AG04450 (cell line): ENCODE measurements at places on chromosomes 7 and 10.
A peak's percentile ranks its signal among the peaks of the same experiment; 100 is the strongest.

GRCh38 chr10:3757638-3758490 lies 27.1 kb downstream of the KLF6 start:
- DNase-seq, result no peak

GRCh38 chr7:35983626-35984025 lies 169.4 kb upstream of the EEPD1 start:
- DNase-seq, result no peak

- DNase-seq, result no peak
Measured at GRCh38 chr7:74606101-74606908, 51.2 kb upstream of the GTF2I start.

DNA sequence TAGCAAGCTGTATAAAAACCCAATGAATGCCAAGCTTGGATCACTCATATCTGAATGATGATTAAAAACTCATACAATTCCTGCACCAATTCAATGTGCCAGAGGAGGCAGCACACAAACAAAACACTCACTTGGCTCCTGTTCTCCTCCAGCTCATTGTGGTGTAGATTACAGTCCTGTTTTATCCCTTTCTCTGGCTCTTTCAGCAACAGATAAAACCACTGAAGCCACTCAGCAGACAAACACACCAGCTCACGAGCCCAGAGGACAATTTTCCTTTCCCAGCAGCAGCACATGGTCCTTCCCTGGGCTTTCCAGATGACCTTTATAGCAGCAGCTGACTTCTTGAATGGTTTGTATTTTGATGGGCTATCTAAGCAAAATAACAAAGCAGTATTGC lies 107.3 kb upstream of the STARD3NL start:
- no peak for DNase-seq

DNA sequence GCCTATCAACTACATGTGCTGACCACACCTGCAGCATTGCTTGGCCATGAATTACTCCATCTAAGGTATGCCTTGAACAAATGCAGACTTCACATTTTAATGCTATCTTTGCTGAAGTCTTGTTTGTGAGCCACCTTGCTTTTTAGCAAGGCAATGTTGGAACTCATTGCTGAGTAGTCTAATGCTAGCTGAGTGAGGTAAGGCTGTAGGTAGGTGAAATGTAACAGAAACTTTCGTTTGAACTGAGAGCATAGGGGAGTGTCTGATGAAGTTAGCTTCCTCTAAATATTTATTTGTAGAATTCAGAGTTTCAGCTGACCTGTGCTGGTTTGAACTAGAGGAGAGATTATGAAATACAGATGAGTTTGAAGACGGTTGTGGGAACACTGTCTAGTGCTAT lies 238.5 kb downstream of the SEMA3A start:
- no peak for DNase-seq

DNA sequence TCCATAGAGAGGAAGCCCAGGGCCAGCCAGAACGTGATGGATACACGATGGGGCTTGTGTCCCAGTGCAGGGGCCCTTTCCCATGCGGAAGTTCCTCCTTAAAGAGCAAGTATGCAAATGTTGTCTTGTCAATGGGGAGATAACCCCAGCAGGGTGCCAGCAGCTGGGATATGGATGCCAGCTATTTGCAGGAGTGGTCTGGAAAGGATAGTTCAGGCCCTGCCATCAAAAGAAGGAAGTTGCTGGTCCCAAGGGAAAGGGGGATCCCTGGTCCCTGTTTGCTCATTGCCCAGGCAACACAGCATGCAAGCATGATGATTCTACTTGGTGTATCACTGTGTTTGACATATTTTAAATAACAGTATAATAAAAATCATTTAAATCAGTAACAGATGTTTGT lies 73.1 kb upstream of the HECW1 start:
- no peak for DNase-seq

DNA sequence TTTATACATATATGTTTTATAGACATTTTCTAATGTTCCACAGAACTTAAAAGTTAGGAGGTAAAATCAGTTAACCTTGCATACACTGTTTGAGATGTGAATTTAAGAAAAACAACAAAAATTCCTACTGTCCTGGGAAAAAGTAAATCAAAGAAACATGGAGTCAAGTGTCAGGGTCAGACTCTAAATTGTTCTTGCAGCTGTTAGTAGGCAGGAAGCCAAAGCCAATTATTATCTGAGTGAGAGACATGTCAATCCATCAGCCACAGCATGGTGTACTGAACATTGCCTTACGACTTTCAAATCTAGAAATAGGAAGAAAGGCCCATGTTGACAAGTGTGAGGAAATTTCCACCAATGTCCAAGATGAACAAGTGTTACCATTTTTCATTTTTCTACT lies 461.2 kb upstream of the MBL2 start:
- DNase-seq, result no peak

DNA sequence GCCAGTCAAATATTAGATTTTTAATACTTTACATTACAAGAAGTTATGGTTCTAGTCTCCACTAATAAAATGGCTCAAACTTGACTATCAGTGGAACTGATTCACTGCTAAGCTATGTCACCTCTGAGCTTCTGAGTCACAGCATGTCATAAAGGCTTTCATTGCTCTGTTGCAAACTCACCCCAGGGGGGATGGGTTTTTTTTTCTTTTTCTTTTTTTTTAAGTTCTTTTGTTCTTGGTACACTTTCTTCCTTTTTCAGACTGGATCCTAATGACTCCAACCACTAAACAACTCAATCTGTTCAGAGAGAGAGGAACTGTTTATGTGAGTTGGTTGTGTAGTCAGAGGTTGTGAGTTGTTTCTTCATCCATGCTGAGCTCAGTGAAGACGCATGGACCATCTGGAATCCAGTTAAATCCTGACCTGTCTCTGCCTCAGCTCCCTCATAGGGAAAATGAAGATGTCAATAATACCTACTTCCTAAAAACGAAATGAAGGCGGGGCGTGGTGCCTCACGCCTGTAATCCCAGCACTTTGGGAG lies 11.0 kb downstream of the MYOF start:
- peak; percentile 88 for DNase-seq

GRCh38 chr10:99329554-99330346 lies 594 bp downstream of the CNNM1 start:
- no peak for DNase-seq

- no peak for DNase-seq
Measured at GRCh38 chr7:47521011-47521795, 60.7 kb downstream of the TNS3 start.

DNA sequence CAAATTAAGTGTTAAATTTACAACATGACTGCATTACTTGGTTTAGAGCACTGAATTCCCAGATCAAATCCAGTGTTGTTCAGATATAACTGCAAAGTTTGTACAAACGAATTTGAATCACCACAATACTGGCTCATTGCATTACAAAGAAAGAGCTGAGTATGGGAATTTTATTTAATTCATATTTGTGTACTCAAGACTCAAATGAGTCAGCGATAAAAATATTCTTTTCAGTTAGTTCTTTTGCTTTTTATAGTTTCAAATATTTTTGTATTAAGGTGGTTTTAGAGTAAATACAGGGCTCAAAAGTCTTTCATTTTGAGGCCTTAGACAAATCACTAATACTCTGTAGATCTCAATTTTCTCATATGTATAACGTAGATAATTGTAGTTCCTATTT lies 68.6 kb upstream of the LRGUK start:
- DNase-seq, result no peak

DNA sequence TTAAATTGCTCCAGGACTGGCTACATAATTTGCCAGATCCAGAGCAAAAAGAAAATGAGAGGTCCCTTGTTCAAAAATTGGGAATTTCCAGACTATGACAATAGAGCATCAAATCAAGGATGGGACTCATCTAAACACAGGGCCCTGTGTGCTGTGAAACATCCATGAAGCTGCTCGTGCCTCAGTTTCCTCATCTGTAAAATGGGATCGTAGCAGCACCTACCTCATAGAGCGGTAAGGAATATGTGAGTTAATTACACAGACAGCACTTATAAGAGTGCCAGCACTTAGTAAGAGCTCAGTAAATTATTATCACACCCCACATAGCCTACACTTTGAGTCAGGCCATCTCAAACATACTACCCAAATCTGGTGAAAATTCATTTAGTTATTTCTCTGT lies 135.9 kb upstream of the RHEB start:
- DNase-seq, result no peak

- DNase-seq, result no peak
Measured at GRCh38 chr10:16585103-16585502, 63.4 kb upstream of the C1QL3 start.

GRCh38 chr10:119933179-119933578 lies 40.6 kb downstream of the SEC23IP start:
- no peak for DNase-seq

DNA sequence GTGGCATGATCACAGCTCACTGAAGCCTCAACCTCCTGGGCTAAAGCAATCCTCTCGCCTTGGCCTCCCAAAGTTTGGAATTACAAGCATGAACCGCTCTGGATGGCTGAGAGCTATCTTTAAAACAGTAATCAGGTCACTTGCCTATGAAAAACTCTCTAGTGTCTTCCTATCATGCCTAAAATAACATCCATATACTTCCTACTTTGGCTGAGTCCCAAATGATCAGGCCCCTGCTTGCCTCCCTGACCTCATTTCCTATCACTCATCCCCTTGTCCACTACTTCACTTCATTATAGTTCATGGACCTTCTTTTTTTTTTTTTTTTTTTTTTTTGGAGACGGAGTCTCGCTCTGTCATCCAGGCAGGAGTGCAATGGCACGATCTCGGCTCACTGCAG lies 28.0 kb downstream of the SEPTIN7 start:
- no peak for DNase-seq

DNA sequence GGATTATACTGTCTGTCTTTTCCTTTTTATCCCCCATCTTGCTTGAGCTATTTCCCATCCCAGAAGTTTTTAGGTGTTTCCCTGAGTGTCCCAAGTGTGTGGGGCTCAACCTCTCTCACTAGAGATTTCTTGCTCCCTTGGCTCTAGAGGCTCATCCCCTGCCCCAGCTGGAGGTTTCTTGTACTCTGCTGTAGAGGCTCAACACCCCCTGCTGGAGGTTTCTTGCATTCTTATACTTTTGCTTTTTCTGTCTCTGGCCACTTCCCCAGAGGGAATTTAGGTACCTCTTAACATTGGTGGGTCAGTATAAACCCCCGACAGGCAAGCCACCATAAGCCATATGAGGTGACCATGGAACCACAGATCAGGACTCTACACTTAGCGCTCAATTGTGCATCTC lies 114.2 kb upstream of the FAM3C start:
- no peak for DNase-seq

DNA sequence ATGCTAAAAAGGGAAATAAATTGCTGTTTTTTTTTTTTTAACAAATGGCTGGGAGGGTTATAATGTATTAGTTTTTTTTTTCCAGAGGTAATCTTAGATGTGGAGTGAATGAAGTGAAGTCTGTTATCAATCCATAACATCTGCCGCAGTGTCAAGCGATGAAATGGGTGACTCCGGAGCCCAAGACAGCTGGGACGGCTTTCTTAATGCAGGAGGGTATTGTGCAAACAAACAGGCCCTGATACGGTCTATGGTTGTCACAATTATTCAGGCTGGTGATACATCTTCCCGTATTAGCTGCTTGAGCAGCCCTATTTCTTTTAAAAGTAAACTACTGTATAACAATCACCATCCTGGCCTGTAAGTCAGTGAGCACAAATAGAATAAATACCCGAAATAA lies 1231.2 kb downstream of the GATA3 start:
- DNase-seq, result no peak

DNA sequence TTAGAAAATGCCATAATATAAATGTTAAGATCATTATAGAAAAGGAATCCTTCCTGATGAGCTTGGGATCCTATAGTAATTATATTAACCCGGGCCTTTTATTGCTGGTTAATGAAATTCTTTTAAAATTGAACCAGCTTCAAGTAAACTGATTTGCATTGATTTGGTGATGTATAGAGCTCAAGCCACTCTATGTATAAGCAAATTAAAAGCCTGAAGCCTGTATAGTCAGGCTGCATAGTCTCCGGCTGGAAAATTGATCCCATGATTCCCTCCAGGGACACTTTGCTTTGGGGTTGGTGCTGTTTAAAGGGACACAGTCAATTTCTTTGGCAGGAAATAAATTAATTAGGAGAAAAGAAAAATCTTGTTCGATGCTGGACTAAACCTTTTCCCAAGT lies 199.1 kb downstream of the HERPUD2 start:
- no peak for DNase-seq

- no peak for DNase-seq
Measured at GRCh38 chr7:140923358-140924006, 1.2 kb downstream of the BRAF start.

- no peak for DNase-seq
Measured at GRCh38 chr10:122388287-122388997, 13.9 kb downstream of the PLEKHA1 start.

- peak; percentile 73 for DNase-seq
Measured at GRCh38 chr7:16708980-16709379, 44.6 kb upstream of the TSPAN13 start.

GRCh38 chr7:16234493-16235146 lies 186.7 kb downstream of the CRPPA start:
- no peak for DNase-seq

GRCh38 chr7:75987805-75988567 lies 6.4 kb downstream of the TMEM120A start:
- no peak for DNase-seq

GRCh38 chr10:103042129-103042528 lies 124.0 kb downstream of the CNNM2 start:
- no peak for DNase-seq

DNA sequence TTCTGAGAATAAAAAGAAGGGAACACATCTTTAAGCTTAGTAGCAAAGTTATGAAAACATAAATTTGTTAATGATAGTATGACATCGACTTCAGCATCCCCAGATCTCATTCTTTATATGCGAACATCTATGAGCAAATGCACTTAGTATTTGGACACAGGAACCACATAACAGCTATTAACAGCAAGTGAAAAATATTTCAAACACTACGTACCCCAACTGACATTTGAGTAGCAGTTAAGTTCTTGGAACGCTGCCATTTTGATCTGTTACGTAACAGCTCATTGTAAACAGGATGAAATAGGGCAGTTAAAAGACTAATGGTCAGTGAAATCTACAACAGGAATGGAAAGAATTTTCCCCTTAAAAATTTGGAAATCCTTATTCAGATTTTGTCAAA lies 428.9 kb downstream of the TNS3 start:
- peak; percentile 89 for DNase-seq

DNA sequence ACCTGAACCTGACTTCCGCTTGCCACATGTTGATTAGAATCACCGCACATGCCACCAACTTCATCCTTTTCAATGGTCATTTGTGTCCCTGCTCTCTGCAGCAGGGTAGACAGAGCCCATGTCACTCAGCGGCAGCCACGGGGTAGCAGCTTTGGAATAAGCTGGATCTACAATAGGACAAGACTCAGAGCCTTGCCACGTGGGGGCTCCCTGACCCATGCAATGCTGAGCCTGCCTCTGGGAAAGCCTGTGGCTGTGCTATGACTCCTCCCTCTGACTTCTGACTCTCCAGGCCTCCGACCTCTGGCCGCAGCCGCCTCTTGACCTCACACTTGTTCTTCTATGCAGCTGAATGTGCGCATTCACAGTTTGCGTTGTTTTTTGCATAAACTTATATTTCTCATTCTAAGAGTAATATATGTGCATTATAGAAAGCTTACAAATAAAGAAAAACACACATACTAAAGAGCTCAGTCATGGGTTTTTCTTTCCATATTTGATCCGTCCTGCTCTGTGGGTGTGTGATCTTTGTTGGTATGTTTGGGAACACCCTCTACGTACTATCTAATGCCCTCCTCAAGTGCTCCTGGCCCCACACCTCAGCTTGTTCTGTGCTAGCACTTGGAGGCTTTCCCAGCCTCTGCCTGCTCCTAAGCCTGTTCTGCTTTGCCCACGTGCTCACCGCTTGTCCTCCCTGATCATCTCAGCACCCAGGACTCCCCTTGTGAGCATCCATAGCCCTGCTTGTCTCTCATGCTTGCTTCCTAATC lies 198.0 kb upstream of the MKI67 start:
- DNase-seq, result no peak

- DNase-seq, result no peak
Measured at GRCh38 chr10:112288486-112288885, 5.3 kb downstream of the TECTB start.
